ENCODE measurements at places on chromosomes 4 and X.
A peak's percentile ranks its signal among the peaks of the same experiment; 100 is the strongest.

DNA sequence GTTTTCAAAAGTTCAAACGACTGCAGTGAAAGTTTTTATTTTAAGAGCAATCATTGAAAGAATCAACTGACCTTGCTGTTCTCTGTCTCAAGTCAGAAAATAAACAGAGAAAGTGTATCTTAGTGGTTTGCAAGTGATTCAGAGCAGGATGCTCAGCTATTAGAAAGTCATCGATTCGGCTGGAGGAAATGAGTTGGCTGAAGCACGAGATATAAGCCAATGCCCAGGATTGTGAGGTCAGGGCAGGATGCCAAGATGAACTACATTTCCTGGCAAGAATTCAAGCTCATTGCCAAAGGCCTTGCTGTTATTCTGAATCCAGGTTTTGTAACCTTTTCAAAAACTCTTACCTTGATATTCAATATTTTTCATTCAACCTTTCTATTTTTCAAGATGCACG lies 541.4 kb upstream of the BOD1L1 start:
- no peak for DNase-seq

DNA sequence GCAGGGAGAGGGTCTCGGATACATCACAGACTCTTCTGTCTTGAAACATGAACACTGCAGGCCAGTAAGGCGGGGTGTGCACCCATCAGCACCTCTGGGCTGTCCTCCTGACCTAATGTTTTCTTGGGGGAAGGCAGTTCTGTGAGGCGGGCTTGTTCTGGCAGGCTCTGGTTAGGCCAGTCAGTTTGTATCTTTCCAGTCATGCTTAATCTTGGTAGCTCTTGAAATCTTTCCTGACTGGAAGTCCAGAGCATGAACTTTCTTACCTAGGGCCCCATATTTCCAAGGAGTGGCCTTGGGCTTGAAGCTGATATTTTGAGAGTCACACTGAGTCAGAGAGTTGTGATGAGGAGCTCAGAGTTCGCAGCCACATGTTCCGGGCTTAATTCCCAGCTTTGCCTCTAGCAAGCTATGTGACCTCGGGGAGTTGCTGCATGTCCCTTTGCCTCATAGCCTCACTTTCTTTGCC lies 54.2 kb upstream of the RASSF6 start:
- DNase-seq: no peak

GRCh38 chrX:118823263-118824172 lies at the start of gene ZCCHC12:
TSS of gene ZCCHC12 (plus strand) at chrX:118823824. CDS start at chrX:118825245, 1,421 bp downstream.
- peak; percentile 5 for DNase-seq

DNA sequence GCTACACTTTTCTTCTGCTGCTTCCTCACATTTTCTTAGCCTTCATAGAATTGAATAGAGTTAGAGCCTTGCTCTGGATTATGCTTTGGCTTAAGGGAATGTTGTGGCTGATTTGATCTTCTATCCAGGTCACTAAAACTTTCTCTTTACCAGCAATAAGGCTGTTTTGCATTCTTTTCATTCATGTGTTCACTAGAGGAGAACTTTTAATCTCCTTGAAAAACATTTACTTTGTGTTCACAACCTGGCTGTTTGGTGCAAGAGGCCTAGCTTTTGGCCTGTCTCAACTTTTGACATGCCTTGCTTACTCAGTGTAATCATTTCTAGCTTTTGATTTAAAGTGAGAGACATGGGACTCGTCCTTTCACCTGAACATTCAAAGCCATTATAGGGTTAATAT lies 87.7 kb upstream of the RAB40AL start:
- DNase-seq: no peak

DNA sequence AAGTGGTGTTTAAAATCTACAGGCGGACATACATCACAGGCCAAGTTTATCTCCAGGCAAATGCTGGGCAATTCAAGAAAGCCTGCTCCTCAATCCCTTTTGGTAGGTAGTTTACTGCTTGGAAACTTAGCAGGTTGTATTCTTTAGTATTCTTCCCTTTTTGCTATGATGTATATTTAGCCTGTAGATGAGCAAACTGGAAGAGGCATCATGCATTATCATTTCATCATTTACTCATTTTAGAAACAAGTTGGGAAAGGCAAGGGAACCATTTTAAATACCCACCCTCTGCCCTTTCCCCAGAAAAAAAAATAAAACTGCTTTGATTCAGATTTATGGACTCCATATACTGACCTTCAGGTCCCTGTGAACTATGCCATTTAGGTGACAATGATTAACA lies 213.2 kb downstream of the CAMK2D start:
- DNase-seq: no peak

- DNase-seq: no peak
Observed at GRCh38 chrX:24154490-24155034, 5.0 kb downstream of the ZFX start.

- no peak for DNase-seq
Observed at GRCh38 chrX:65194547-65194946, 218.3 kb upstream of the ZC4H2 start.

DNA sequence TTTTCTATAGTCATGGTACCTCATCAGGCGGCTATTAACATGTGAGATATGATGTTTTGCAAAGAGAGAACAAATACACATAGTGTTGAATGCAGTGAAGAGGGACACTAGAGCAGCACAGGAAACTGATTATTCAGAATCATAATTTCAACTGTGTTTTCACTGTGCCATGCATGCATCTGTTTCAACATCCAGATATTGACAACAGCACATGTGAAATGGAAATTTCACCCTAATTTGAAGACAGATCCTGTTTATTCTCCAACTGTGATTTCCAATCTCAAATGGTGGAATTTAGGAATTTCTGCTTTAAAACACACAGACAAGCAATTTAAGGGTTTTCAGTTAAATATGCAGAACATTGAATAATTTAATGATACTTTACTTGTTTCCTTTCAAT lies 288.6 kb downstream of the KCTD8 start:
- no peak for DNase-seq

- DNase-seq: no peak
Observed at GRCh38 chr4:180100433-180101344, 2142.5 kb upstream of the TENM3 start.

- peak; percentile 3 for DNase-seq
Observed at GRCh38 chrX:15301924-15302323, 13.5 kb downstream of the ASB11 start.

GRCh38 chr4:4637710-4638109 lies 95.9 kb upstream of the STX18 start:
- no peak for DNase-seq

- DNase-seq: no peak
Observed at GRCh38 chrX:109281483-109282275, 200.2 kb downstream of the GUCY2F start.

DNA sequence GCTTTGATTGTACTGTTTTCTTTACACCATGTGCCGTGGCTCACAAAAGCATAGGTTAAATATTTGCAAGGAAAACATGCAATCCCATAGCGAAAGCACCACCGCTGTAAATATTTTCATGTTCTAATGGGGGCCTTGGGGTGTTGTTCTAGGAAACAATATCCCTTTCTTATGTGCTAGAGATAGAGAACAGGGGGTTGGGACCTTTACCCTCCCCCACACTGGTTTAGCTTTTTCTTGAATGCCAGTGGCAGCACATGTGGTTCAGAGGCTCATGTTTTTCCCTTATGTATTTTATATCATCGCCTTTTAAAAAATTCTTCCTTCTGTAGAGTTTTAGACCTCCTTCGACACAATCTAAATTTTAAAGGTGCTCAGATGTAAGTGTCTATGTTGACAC lies 422.6 kb upstream of the TENM3 start:
- DNase-seq: no peak

DNA sequence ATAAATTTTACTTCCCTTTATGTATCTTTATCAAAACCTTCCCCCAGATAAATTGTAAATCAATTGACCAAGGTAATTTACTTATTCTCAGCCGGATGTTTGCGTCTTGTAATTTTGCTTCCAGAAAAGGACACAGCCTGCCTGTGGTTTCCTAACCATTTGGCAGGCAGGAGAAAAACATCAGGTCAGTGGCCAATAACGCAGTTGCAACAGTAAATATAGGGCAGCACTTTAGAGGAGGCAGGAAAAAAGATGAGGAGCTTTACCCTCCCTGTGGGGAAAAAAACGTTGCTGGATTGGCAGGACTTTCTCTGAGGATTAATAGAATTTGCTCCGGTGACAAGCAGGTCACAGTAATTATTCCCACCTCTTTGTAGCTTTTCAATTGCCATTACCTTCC lies 2618.1 kb downstream of the ARAP2 start:
- DNase-seq: no peak

DNA sequence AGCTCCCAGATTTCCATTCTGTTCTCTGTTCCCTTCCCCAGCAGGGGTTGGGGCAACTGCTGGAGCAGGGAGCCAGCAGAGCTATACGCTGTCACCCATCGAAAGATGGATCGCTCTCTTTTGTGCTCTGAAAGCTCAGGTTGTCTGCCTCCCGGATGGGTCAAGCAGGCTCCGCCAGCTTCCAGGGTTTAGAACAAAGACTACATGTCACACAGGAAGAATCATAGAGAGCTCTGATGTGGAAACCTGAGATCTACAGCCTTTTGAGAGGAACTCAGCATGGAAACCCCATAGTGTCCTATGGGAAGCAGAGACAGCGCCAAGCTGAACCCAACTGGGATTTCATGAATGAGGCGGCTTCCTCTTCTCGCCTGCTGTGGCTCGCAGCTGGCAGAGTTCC lies 205.4 kb downstream of the HS3ST1 start:
- no peak for DNase-seq

DNA sequence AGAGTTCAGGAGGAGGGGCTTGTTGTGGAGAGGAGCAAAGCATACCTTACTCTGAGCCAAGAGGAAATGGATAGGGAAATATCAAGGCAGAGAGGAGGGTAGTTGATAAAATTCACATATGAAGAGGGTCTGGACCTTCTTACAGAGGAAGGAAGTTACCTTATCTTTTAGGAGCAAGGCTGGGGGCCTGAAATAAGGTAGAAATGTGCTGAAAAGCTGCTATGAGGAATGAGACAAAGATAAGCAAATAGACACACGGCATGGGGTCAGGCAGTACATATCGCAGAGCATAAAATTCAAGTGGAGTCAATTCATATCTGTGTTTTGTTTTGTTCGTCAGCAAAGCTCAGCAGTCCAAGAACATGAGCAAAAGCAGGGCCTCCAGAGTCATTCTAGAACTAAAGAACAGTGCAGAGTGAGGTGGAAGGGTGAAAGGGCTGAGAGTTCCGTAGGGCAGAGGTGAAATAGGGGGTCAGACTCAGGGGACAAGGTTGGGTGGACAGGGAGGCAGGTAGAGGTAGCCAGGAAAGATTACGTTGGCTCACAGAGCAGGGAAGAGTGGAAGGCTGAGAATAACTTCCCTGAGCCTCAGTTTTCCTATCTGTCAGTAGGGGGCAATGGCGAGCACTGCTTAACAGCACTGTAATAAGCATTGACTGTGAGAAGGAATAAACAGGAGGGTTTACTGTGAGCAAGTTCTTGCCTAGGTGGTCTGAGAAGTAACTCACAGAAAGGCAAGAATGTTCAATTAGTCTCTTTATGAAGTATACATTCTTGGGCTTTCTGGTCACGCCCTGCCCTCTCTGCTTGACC lies 9.2 kb downstream of the VSIG4 start:
- peak; percentile 34 for DNase-seq
